Stimulated activated CD8-positive, alpha-beta memory T cell treated with anti-CD3 and anti-CD28 coated beads, Interleukin-4, amount 100 ng/mL, for 4 hours (primary cell): ENCODE measurements at places on chromosomes 1 and 21.

- no peak for DNase-seq
These were observed 43.4 kb upstream of the GJB5 start for GRCh38 chr1:34711485-34711884.

GRCh38 chr1:27960762-27961645 lies 1.2 kb downstream of the XKR8 start:
- no peak for DNase-seq

- no peak for DNase-seq
These were observed 7.5 kb upstream of the TOMM20 start for GRCh38 chr1:235136111-235136510.

- DNase-seq, result no peak
These were observed 2.6 kb upstream of the FTCD start for GRCh38 chr21:46157987-46158451.

DNA sequence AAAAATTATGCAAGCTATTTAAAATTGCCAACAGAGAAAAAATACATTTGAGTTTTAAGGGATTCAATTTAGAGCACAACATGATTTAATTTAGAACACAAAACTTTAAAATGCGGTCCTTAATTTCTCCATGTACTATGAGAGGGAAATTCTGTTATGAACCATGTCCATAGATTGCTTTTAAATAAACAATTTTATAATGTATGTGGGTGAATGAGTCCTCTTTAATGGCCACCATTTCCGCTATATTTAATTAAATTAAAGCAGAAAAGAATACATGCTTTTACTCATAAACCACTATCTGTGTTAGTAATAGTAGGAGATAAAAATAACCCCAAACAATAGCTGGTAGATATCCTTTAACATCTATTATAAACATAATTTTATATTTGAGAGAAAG lies 914.6 kb downstream of the LTN1 start:
- no peak for DNase-seq

DNA sequence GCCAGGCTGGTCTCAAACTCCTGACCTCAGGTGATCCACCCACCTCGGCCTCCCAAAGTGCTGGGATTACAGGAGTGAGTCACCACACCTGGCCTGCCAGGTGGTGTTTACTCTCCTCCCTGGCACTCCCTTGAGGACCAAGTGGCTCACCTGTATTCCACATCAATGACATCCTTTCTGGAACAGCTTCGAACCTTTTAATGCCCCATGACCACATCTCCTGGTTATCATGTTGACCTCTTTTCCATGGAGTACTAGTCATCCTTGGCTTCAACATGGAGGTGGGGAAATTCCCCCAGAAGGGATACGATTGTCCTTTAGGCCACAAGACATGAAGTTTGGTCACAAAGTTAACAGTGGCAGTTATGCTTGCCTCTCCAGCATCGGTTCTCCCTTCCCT lies 66.9 kb downstream of the CDC7 start:
- DNase-seq, result no peak

GRCh38 chr1:91777196-91777595 lies 108.8 kb downstream of the TGFBR3 start:
- no peak for DNase-seq

- DNase-seq, result no peak
These were observed 33.0 kb downstream of the LAMC2 start for GRCh38 chr1:183218971-183219615.

DNA sequence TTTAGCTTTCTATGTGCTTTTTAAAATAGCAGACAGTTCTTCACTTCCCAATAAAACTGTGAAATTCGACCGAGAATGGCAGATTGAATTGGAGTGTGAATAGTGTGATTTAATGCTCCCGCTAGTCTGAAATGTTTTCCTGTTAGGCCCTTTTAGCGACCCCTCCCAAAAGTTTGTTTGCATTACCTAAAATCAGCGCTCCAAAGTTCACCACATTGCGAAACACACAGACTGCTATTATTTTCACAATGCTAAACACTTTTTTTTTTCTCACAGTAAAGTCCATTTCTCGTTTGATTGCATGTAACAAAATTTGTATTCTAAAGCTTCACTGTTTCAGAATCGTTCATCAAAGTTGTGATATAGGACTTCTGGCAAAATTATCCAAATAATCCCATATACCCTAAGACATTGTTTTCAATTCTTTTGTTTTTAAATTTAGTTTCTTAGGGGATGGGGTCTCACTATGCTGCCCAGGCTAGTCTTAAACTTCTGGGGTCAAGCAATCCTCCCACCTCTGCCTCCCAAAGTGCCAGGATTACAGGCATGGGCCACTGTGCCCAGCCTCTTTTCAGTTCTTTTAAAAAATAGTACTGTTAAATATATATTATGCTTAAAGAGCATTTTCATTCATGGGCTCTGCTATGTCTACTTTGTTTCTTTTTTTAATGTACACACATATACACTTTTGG lies 76.5 kb upstream of the USH2A start:
- DNase-seq, result no peak

GRCh38 chr1:12456979-12457378 lies 161.0 kb downstream of the DHRS3 start:
- no peak for DNase-seq

DNA sequence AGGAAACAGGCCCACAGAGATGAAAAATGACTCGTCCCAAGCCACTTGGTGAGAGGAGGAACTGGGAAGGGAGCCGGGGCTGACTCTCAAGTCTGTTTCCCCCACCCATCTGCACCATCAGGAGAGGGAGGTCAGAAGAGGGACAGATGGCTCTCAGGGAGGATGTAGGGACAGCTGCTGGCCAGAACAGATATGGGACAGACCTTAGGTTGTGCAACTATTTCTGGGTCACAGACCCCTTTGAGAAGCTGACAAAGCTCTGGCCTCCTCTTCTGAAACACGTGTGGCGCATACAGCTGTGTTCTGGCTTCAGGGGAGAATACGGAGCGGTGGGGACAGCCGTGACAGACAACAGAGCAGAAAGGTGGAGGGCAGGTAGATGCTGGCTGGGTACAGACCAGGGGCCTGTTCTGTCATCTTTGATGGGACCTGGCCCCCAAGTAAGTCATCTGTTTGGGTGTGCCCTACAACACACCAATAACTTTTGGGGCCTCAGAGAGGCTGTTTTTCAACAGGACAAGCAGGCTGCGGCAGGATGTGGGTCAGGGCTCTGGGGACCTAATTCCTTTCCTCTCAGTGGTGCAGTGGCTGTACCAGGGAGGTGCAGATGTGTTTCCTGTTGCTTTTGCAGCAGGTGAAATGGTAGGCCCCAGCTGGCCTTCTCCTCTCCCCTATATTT lies 7.3 kb downstream of the SH3BGRL3 start:
- DNase-seq, result no peak

DNA sequence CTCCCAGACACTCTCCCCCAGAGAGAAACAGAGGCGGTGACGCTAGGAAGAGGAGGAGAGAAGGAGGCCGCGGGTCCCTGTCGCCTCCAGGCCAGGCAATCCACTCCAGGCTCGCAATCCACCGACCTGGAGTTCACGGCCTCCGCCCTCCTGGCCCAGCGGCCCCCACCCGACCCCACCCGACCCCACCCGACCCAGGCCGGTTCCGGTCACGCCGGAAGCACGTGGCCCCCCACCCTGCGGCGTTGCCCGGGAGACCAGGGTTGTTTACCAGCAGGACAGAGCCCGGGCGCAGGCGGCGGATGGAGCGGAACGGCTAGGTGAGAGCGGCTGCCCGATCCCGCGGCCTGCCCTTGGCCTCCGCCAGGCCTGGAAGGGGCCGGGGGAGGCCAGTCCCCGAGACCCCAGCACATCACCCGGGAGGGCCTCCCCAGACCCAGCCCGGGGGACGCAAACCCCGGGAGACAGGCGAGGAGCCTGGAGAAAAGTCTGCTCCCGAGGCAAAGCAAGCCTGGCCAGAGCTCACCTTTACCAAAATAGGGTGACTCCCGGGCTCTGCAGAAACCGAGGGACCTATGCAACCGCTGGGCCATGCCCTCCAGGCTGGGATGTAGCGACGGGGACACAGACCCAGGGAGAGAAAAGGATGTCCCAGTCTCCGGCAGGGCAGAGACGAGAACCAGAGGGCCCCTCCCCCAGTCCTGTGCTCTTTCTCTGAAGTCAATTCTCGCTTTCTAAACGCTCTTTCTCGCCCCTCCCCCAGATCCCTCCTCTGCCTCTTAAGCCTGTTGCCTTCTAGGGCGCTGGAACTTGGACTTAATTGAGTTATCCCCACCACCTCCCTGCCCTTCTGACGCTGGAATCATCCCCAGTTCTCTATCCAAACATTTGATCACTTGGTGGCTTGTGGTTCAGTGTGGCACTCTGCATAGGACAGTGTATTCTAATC lies at the start of the genes PLA2G2C and UBXN10:
PLA2G2C (minus strand) TSS at position 685 of the 949 bp plus-strand sequence. CDS start 9,155 bp downstream, outside the sequence.
UBXN10 (plus strand) TSS at position 263 of the 949 bp plus-strand sequence. CDS start 4,466 bp downstream, outside the sequence.
- DNase-seq, result no peak

DNA sequence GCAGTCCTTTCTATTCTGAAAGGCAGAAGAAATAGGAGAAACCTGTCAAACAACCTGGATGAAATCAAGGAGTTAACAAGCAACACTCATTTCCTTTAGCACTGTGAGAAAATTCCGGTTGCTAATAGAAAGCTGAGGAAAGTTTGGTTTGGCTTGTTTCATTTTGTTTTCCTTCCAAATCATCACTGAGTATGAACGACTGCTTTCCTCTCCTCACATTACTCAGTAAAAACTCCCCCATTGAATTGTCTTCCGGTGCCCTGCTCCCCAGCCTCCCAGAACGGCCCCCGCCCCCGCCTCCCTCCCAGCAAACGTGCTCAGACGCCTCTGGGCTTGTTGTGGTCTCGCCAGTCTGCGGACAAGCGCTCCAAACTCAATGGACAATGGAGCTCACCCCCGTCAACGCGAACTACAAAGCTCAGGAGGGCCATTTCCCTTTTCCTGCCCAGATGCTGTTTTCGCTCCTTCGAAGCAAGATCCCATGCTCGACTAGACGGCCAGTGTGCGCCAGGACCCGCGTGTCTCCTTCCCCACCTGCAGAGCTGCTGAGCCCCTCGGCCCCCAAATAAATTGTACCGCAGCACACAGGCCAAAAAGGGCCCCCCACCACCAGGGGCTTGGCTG lies 747 bp downstream of the STX6 start:
- no peak for DNase-seq

- DNase-seq, result no peak
These were observed 148.7 kb upstream of the PRMT6 start for GRCh38 chr1:106907795-106908194.

DNA sequence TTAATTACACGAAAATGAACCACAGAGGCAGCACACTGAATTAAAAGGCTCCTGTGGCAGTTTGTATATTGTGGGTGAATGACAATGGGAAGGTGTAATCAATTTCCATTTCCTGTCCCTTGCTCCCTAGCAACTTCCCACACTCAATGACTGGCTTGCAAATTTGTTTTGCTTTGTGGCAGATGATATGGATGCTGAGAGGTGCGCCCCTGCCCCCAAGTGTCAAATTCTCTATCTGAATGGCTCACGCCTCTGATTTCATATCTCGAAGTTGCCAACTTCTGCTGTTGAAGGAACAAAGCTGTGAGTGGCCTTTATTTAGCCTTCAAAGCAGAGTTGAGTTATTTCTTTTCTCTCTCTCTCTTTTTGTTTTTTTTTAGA lies 86.0 kb downstream of the FOXD2 start:
- no peak for DNase-seq

- DNase-seq, result no peak
These were observed 16.0 kb downstream of the TNFSF4 start for GRCh38 chr1:173191011-173191705.

- DNase-seq, result no peak
These were observed 58.9 kb downstream of the MAP3K7CL start for GRCh38 chr21:29189353-29189752.

GRCh38 chr1:26996024-26996423 lies 2.5 kb downstream of the TRNP1 start:
- DNase-seq, result no peak

- no peak for DNase-seq
These were observed 79.3 kb downstream of the DENND1B start for GRCh38 chr1:197695961-197696360.

DNA sequence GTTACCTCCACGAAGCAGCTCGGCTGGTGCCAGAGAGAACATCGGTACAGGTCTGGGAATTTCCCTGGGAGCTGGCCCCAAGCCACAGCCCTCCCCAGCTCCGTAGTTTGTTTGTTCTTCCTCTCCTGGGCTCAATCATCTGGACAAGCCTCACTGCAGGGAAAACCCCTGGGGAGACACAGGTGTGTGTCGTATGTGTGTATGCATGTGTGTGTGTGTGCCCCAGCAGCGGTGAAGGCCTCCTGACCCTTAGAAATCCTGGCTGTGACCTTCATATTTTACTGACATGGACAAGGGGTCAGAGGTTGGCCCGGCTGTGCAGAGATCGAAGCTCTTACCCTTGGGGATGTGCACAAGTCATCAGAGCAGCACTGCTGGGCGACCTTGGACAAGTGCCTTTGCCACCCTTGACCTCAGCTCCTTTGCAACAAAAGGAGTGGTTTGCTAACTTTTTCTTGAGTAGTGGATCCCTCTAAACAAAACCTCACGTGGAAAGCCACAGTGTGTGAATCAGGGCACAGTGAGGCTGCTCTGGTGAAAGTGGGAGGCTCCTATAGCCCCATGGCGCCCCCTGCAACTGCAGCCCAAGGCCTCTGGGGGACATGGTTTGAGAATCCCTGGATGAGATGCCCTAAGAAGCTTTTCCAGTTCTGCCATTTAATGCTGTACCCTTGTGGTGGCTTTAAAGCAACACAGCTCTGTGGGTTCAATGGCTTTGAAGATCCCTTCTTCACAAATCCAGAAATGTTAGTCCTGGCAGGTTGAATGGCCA lies 12.3 kb upstream of the IL22RA1 start:
- no peak for DNase-seq

GRCh38 chr1:232409584-232409983 lies 220.3 kb downstream of the SIPA1L2 start:
- DNase-seq, result no peak

- no peak for DNase-seq
These were observed 1.7 kb downstream of the S100B start for GRCh38 chr21:46603228-46603627.

DNA sequence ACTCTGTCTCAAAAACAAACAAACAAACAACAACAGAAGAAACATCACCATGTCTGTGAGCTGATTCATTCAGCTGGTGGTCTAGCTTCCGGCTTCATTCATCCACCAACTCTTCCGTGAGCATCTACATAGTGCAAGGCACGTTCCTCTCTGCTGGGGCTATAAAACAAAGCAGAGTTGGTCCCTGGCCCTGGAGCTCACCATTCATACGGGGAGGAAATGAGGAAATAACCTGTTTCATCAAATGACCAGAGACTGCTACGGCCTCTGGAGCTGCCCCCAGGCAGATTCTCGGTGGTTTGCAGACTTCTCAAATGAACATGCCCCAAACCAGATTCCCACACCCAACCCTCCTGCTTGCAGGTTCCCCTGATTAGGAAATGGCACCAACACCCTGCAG lies 41.0 kb upstream of the ID3 start:
- DNase-seq, result no peak
